ENCODE measurements at places on chromosomes 13 and 19. TPM values are rescaled to one million over a fixed set of nuclear protein-coding genes. Genes with fewer than 3 reads are reported as not detected.

The C1QTNF9B gene
- 2.6 TPM for total RNA-seq

The PAN3 gene
- total RNA-seq, result 36.2 TPM

The NFIX gene
- 145 TPM for total RNA-seq

The ZNF534 gene
- total RNA-seq, result 0.66 TPM

The PRX gene
- 7.3 TPM for total RNA-seq

Data from gastroesophageal sphincter (tissue), 4 donors.